Left colon (tissue), 2 donors: ENCODE measurements at places on chromosomes 6 and 20. TPM values are rescaled to one million over a fixed set of nuclear protein-coding genes. Genes with fewer than 3 reads are reported as not detected.

- no peak for DNase-seq
Measured at GRCh38 chr6:140960566-140960965, 1172.2 kb upstream of the GJE1 start.

DNA sequence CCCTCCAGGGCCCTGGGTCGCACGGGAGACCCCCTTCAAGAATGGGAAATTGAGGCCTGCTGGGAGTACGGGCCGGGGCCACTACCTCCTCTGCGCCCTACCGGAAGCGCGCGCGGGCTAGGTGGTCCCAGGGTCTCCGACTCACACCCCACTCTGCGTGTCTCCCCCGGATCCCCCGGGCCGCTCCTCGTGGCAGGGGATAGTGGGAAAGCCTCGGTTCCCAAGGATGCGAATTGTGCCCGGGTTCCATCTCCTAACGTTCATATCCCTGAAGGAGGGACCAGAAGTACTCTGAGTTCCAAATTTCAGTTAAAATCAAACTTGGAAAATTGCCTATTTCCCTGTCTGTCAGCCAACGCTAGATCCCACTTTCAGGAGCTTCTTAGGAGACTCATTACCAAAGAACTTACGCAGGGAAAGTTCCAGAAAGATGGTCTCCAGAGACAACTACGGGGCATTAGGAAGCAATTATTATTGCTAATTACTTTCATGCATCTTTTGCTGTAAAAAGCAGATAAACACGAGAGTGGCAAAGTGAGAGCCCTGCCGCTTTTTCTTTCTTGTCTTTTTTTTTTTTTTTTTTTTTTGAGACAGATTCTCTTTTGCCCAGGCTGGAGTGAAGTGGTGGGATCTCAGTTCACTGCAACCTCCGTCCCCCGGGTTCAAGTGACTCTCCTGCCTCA is 858 bp downstream of the FAM83D start:
- DNase-seq, result no peak

Gene GFOD1
- total RNA-seq, result 15.9 TPM

Gene TDP2
- 151 TPM for total RNA-seq

Gene DDX27
- total RNA-seq, result 28.3 TPM

DNA sequence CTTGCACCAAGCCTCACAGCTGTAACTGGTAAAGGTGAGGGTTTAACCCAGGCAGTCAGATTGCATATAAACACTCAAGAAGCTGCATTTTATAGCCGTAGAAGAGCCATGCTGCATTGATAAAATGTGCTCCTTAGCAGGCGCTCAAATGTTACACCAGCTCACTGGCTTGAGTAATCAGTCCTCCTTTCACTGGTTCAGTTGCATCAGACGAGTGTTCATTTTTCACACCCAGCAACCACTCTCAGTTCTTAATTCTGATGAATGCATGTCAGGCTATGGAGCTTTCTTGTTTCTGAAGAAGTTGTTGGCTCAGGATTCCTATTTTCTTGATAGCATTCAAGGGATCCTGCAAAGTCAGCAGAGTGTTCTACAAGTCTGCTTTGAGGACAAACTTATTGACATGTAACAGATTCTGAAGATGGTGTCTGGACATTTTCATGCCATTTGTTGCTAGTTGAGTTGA is 198.3 kb downstream of the PLCB1 start:
- DNase-seq, result no peak

- no peak for DNase-seq
Measured at GRCh38 chr20:44361021-44361420, 5.5 kb downstream of the HNF4A start.
